ENCODE measurements at places on chromosomes 4 and X.
A peak's percentile ranks its signal among the peaks of the same experiment; 100 is the strongest.

DNA sequence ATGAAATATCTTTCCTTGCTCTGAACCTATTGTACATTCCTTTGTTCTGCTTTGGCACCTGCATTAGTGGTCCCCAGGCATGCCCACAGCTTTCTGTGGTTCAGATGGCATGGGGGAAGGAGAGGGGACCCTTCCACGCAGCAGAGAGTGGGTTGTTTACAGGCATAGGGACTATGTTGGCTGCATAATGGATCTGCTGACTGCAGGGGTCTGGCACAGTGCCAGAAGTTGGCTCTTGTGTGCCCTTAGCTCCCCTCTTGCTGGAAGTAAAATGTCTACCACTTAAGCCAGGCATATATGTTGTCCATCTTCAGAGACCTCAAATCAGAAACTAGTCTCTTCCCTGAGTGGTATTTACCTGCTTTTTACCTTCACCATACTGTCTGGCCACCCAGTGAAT, 651.9 kb upstream of the PCDH7 start:
- no peak for DNase-seq

- no peak for DNase-seq
Measured at GRCh38 chrX:113833096-113834055, 750.5 kb upstream of the HTR2C start.

- DNase-seq: peak; percentile 1
Measured at GRCh38 chr4:177308847-177309521, 690 bp upstream of the NEIL3 start.

GRCh38 chr4:184346682-184347081, 127.7 kb downstream of the IRF2 start:
- DNase-seq: no peak

GRCh38 chrX:646228-646495, 15.6 kb downstream of the SHOX start:
- no peak for DNase-seq

DNA sequence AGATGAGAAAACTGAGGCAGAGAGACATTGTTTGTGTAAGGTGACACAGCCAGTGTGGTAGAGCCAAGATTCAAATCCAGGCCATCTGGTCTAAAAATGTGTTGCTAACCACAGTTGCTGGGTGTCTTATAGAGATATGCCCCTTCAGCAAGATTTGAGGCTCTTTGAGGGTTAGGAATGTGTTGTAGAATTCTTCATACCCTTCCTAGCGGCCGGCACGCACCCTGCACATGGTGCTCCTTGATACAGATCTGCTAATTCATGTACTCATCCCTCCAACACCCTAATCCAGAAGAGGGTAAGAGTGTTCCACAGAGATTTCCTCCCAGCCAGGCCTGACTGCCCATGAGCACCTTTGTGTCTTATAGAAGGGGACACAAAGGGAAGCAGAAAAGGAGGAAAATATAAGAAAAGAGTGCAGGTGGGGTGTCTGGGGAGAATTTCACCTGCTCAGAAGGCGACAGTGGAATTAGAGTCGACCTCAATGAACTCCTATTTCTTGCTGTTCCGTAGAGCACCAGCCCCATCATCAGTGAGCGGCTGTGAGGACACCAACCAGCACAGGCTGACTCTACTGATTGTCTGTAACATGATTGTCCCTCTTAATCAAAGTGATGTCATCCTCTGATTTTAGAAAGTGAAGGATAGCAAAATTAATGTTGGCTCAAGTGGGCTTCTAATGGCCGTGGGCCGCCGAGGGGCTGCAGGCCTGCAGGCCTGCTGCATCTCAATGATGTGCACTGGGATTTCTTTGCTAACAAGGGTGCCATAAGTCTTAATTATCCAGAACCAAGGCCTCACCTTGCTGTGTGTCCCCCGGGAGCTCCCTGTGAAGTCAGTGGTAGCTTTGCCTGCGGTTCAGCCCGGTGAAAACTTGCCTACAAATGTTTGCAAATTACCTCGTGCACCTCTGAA, 24.2 kb upstream of the SMIM20 start:
- DNase-seq: no peak

DNA sequence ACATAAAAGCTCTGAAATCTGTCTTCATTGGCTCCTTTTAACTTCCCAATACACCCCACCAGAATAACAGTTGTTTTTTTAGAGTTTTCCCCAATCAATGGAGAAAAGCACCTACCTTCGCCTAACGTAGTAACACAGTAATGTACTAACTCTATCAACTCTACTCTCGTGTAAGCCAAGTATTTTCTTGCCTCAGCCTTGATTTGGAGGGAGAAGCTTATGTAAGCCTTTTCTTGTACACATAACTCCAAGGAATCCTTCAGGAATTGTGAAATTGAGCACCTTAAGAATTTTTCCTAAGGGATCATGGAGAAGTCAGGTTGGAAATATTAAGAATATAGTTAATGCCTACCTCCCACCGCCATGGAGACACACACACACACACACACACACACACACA, 181.2 kb downstream of the RAPGEF2 start:
- DNase-seq: no peak

- no peak for DNase-seq
Measured at GRCh38 chr4:158827543-158827981, 58.7 kb downstream of the FNIP2 start.

DNA sequence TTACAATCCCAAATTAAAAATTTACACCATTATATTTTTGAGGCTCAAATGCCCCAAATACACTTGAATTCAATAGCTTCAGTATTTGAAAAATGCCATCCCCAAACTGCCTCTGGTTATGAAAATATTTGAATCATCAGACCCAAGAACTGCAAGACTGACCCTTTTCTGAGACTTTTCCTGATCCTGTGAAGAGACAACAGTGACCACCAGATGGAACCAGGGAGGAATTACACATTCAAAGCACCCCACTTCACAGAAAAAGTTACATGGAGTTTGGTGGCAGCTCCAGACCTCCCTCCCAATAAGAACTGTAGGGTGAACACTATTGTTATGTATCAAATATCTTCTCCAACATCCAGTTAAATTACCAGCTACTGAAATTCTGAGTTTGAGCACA, 44.0 kb upstream of the SCD5 start:
- DNase-seq: no peak

- no peak for DNase-seq
Measured at GRCh38 chrX:63657821-63658220, 127.2 kb downstream of the ARHGEF9 start.

GRCh38 chr4:74235135-74235534, 73.1 kb upstream of the EPGN start:
- no peak for DNase-seq

GRCh38 chrX:12441381-12442128, 303.3 kb downstream of the FRMPD4 start:
- no peak for DNase-seq

- DNase-seq: no peak
Measured at GRCh38 chr4:143411527-143412419, 75.1 kb downstream of the GAB1 start.

- no peak for DNase-seq
Measured at GRCh38 chr4:67616478-67616877, 58.0 kb downstream of the STAP1 start.

- no peak for DNase-seq
Measured at GRCh38 chrX:153498453-153498852, 3.7 kb downstream of the BGN start.

DNA sequence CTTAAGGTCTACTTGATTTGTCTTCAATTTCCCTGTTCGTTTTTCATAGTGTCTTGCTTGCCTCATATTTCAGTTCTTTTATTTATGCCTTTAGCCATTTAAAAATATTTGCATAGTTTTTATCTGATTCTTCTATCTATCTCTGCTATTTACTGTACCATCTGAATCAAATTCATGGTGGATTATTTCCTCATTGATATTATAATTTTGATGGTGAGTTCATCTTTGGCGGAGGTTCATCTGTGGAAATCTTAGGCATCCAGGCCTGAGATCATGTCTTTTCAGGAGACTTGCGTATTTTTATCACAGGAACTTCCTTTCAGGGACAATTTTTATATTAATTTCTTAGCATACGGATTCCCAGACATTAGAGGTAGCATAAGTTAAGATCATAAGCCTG, 275.2 kb downstream of the STPG2 start:
- no peak for DNase-seq

GRCh38 chr4:8779490-8779932, 92.1 kb downstream of the HMX1 start:
- no peak for DNase-seq

- DNase-seq: no peak
Measured at GRCh38 chr4:152771741-152772533, 7.6 kb downstream of the TIGD4 start.

GRCh38 chr4:125703443-125703842, 388.7 kb downstream of the FAT4 start:
- DNase-seq: no peak

DNA sequence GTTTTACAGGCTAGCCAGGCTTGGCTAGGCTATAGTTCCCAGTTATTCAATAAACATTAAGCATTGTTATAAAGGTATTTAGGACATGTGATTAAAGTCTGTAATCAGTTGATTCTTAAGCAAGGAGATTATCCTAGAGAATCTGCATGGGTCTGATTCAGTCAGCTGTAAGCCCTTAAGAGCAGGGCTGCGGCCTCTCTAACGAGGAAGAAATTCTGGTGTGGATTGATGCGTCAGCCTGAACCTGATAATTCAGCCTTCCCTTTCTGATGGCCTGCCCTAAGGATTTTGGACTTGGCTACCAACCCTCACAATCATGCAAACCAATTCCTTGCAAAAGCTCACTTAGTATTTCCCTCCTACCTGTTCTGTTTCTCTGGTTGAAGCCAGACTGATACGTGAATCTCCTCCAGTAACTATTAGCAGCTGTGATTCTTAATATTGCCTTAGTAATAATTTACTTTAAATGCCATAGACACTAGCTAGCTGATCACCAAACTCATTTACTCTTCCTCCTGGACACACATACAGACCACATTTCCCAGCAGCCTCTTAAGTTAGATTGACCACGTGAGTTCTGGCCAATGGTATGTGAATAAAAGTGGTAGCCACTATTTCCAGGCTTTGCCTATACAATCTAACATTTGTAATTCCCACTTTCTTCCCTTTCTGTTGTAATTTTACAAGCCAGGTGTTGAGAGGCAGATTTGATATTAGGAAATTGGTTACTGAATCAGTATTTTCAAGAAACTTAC, 678.0 kb upstream of the INTU start:
- no peak for DNase-seq

DNA sequence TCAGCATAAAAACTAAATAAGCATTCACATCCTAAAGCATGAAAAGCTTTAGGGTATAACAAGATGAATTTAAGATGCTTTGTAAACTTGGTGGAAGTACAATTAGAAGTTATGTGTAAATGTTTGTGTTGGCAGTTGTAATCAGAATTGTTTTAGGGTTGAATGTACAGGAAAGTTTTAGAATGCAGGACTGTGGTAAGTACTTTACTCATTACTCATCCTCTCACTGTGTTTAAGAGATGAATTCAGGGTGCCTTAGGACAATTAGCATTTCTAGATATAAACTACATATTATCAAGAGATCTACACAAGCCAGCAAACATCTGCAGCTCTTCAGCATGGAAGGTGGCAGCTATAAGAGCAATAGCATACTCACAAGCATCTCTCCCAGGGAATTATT, 77.5 kb upstream of the ELOVL6 start:
- DNase-seq: no peak

DNA sequence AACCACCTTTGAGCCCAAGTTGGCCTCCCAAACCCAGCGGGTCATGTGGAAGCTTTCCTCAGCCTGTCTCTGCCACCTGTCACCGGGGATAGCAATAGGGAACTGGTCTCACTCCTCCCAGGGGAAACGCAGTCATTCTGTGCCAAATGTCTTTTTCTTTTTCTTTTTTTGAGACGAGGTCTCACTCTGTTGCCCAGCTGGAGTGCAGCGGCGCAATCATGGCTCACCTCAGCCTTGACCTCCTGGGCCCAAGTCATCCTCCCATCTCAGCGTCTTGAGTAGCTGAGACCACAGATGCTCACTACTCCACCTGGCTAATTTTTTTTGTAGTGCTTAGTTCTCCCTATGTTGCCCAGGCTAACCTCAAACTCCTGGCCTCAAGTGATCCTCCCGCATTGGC, 40.3 kb downstream of the MED28 start:
- no peak for DNase-seq

DNA sequence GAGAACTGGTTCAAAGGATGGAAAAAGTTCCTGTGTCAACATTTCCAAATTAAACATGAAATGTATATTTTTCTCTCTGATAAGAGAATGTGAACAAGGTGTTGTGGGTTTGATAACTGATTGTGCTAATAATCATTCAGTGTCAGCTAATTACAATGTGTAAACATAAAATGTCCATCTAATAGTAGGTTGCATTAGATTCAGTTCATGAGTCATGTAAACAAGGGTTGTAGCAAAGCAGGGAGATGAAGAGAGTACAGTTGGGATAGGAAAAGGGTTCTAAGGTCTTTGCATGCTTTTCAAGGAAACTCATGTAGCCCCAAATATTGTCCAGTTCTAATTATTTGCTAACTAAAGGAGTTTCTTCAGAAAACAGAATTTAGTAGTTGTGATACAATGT, 55.4 kb downstream of the DCLK2 start:
- no peak for DNase-seq

GRCh38 chr4:26028793-26029567, 115.0 kb downstream of the SMIM20 start:
- DNase-seq: peak; percentile 77

- DNase-seq: no peak
Measured at GRCh38 chr4:104735174-104735573, 240.5 kb upstream of the CXXC4 start.

- no peak for DNase-seq
Measured at GRCh38 chr4:102322736-102323135, 22.5 kb downstream of the SLC39A8 start.

DNA sequence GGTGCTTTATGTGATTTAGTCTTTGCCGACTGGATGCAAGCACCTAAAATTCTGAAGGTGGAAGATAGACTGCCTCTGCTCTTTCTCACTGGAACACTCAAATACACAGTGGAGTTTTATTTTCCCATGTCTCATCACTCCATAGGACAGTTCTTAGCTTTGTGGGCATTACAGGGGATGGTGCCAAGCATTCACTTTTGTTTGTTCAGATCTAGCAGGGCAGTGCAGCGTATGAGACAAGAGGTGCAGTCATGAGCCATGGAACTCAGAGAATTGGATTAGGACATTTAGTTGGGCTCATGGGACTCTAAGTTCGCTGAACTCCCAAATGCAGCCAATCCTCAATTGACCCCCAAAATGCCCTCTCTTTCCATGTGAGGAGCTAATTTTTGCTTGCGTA, 1136.9 kb upstream of the PRKX start:
- DNase-seq: no peak

GRCh38 chrX:56782791-56783449, 53.9 kb downstream of the NBDY start:
- DNase-seq: no peak

DNA sequence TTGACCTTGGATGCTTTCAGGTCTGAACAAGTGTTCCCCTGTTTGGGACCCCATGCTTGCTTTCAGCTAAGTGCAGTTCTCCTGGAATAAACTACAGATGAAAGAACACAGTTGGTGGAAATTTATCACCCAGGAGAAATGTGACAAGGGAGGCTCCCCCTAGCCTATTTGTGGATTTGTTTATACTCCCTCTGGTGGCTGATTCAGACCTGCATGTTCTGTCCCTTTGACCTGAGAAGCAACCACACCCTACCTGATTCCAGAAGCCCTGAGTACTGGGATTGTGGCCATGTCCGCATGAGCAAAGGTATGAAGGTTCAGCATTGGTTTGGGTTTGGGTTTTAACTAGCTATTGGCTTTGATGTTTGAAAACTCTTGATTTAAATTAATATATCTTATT, 440.9 kb downstream of the MID1IP1 start:
- DNase-seq: no peak

- DNase-seq: no peak
Measured at GRCh38 chrX:23513121-23513520, 154.2 kb upstream of the PRDX4 start.

GRCh38 chrX:34218063-34218462, 85.9 kb upstream of the FAM47A start:
- no peak for DNase-seq

- peak; percentile 49 for DNase-seq
Measured at GRCh38 chr4:683982-684622, 4.8 kb downstream of the SLC49A3 start.

Measured in activated naive CD8-positive, alpha-beta T cell treated with anti-CD3 and anti-CD28 coated beads for 36 hours (primary cell).